A549 treated with ZK216348 at 1 μM for 4 hours (cell line): ENCODE measurements at places on chromosomes 16 and 17. TPM values are rescaled to one million over a fixed set of nuclear protein-coding genes. Genes with fewer than 3 reads are reported as not detected.

CCL3 gene
- total RNA-seq: not detected in 5 replicates

IRF8 gene
- total RNA-seq: 0.10 to 0.41 TPM (median 0.31 TPM) in 5 replicates

KRTAP1-1 gene
- total RNA-seq: not detected in 5 replicates

TBC1D3C gene
- not detected in 5 replicates for total RNA-seq

CSH1 gene
- not detected in 5 replicates for total RNA-seq

MAPK7 gene
- total RNA-seq: 16.7 to 27.3 TPM (median 23.6 TPM) in 5 replicates

CBX2 gene
- total RNA-seq: 11.4 to 19.3 TPM (median 18.2 TPM) in 5 replicates

PIPOX gene
- total RNA-seq: 0.15 to 0.35 TPM in 2 of 5 replicates, not detected in the others

XYLT1 gene
- total RNA-seq: 0.67 to 1.4 TPM (median 0.78 TPM) in 5 replicates

KRT14 gene
- total RNA-seq: 0.08 to 0.15 TPM (median 0.14 TPM) in 3 of 5 replicates, not detected in the others

CCL16 gene
- total RNA-seq: not detected in 5 replicates

CCT6B gene
- total RNA-seq: 0.91 to 1.5 TPM (median 1.3 TPM) in 5 replicates

HOXB2 gene
- 0.48 to 0.84 TPM (median 0.63 TPM) in 5 replicates for total RNA-seq

YBX2 gene
- total RNA-seq: 0.19 to 0.84 TPM (median 0.47 TPM) in 5 replicates

TMC5 gene
- total RNA-seq: 5.7 to 7.4 TPM (median 6.8 TPM) in 5 replicates

TERB1 gene
- not detected in 5 replicates for total RNA-seq

MYH8 gene
- total RNA-seq: not detected in 5 replicates

CBLN1 gene
- 0.06 to 0.14 TPM in 2 of 5 replicates, not detected in the others for total RNA-seq

MIEF2 gene
- total RNA-seq: 5.8 to 11.3 TPM (median 10.7 TPM) in 5 replicates

IRX3 gene
- 3.8 to 5.6 TPM (median 5.1 TPM) in 5 replicates for total RNA-seq

PRCD gene
- not detected in 5 replicates for total RNA-seq

PPY gene
- not detected in 5 replicates for total RNA-seq

CLDN6 gene
- 0.20 to 0.56 TPM (median 0.41 TPM) in 4 of 5 replicates, not detected in the other for total RNA-seq

CDH13 gene
- total RNA-seq: not detected in 5 replicates

TAF1C gene
- 16.1 to 37.0 TPM (median 31.8 TPM) in 5 replicates for total RNA-seq

ALOX12B gene
- total RNA-seq: 1.1 to 2.3 TPM (median 1.6 TPM) in 5 replicates

DPEP3 gene
- not detected in 5 replicates for total RNA-seq

CACNG3 gene
- not detected in 5 replicates for total RNA-seq

HBQ1 gene
- 4.3 to 9.0 TPM (median 7.2 TPM) in 5 replicates for total RNA-seq

SALL1 gene
- 0.07 to 0.58 TPM (median 0.51 TPM) in 5 replicates for total RNA-seq

VTN gene
- 16.2 to 21.8 TPM (median 18.5 TPM) in 5 replicates for total RNA-seq
